ENCODE measurements at places on chromosomes 5 and 9.

- DNase-seq: peak; percentile 96
These were observed 297.7 kb upstream of the CD180 start for GRCh38 chr5:67494186-67494855.

DNA sequence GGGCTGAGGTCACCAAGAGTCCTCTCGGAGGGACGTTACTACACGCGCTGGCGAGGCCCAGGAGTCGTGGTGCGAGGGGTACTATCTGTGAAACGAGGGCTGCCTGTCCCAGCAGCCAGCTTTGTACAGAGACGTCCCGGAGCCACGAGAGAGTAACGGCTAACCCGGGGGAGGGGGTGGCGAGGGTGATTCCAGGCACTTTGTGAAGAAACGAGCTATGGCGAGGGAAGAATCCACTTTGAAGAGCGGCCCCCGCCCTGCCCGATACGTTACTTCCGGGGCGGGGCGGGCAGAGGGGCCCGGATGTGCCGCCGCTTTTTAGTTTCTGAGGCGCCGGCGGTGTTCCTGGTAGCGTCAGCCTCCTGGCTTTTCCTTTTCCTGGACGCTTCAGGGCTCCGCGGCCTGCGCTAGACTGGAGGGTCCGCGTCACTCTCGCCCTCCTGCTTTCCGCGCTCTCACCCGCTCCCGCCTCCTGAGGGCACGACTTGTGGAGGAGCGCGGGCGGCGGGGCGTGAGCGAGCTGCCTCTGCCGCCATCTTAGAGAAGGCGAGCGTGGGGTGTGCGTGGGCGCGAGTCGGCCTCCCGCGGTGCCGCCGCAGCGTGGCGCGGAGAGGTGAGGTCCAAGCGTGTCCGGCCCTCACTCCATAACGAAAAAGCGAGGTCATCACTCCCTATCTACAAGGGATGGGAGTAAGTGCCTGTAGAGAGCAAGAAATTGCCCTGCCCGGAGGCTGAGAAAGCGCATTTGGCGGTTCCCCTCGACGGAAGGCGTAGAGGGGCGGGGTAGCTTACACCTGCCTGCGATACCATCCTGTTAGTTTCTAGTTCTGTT is 580 bp upstream of the RFX3 start:
- peak; percentile 64 for DNase-seq

GRCh38 chr9:91221332-91221731 is 140.4 kb downstream of the AUH start:
- DNase-seq: no peak

- DNase-seq: no peak
These were observed 27.9 kb upstream of the FBXL7 start for GRCh38 chr5:15472116-15472515.

DNA sequence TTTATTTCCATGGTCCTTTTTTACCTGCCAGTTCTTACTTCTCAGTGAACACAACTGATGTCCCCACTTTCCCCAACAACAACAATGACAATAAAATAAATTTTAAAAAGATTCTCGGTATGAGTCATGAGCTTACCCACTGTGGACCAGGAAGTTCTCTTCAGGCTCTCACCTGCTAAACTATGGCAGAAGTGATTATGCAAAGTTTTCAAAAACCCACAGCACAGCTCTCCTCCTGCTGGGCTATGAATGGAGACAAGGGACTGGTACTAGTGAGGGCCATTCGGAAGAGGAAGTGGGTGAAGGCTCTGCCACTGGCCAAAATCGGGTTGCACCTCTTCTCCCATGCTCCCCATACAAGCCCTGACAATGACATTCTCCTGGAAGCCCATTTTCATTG is 429.4 kb downstream of the PIK3R1 start:
- DNase-seq: no peak

DNA sequence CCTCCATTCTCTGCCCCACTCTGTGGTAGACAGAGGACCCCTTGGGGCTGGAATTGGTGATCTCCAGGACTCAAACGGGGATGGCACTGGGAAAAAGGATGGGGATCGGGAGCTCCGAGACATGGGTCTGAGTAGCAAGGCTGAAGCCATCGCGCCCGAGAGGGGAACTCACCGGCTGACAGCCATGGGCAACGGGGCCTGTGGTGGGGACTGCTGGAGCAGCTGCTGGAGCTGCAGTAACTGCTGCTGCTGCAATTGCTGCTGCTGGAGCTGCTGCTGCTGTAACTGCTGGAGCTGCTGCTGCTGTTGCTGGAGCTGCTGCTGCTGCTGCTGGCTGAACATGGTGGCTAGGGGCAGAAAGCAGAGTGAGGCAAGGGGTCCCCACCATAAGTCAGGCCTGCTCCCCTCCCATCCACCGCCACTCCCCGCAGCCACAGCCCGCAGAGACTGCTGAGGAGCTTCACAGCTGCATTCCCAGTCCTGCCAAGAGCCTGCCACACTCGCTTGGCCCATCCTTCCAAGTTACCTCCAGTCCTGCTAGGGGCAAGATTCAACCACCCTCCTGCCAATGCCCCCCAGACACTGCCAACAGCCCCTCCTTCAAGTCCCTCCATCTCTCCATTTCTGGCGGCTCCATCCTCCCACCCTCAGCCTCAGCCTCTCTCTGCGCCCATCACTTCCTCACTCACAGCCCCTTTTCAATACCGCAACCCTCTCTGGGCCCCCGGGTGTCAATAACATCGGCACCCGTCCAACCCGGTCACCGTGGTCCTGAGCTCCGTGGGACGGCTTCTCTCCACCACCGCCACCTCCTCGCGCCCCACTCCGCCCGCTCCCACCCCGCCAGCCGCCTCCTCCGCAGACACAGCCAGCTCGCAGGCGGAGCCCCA is 611 bp downstream of the CIZ1 start:
- DNase-seq: no peak

DNA sequence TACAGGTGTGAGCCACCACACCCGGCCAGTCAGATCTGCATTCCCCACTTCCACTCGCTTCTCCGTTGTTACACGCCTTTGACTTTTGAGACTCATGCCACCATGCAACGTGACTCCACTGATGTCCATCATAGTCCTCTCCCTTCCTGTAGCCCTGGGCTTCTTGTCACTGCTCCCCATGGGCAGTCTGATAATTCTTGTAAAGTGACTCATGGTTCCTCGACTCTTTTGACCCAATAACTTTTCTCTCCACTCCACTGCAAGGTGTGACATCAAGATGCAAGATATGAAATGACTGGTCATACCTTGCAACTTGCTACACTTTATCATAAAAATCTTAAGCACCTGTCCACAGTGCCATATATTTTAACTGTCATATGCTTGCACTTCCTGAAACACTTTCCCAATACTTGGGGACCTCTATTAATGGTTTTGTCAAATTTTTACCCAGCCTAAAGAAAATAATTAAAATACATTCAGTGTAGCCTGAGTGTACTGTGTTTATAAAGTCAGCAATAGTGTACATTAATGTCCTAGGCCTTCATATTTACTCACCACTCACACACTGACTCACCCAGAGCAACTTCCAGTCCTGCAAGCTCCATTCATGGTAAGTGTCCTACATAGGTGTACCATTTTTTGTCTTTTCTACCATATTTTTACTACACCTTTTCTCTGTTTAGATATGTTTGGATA is 18.6 kb upstream of the ANKRD18A start:
- DNase-seq: no peak

DNA sequence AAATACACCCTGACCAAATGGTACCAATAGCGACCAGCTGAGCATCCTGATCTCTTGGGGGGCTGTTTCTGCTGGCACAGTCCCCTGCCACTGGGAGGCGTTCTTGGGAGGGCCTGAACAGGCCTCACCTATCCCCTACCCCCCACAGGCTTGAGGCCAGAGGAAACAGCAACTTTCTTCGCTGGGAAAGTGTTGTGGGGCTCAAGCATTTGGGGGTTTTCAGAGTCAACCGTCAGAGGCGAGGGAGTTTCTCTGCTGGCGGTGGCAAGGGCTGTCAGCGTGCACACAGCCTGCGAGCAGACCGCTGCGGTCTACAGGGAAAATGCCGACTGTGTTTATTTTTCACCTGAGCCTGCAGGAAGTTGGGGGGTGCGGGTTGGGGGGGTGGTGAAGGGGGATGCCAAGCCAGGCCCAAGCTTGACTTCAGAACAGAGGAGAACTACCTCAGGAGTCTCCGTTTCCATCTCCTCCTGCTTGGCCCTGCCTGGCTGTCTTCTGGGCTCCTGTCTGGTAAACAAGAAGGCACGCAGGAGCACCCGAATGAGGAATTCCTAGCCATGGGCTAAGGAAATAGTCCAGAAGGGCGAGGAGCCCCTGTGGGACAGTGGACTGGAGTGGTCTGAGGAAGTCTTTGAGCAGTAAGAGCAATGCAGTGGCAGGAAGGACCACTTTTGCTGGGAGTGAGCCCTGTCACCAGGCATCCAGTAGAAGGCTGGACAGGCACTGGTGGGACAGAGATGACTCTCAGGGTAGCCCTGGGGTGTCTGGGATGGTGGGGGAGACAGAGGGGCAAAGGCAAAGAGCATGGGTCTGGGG is 18.1 kb downstream of the TCF7 start:
- no peak for DNase-seq

DNA sequence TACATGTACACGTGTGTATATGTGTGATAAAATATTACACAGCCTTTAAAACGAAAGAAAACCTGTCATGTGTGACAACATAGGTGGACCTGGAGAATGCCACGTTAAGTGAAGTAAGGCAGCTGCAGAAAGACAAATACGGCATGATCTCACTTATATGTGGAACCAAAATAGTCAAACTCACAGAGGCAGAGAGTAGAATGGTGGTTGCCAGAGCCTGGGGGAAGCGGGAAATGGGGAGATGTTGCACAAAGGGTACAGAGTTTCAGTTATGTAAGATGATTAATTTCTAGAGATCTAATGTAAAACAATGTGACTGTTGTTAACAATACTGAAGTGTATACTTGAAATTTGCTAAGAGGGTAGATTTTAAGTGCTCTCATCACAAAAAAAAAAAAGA is 34.8 kb downstream of the ADAMTS12 start:
- DNase-seq: no peak

GRCh38 chr5:108379722-108380530 is 2.0 kb downstream of the FBXL17 start:
- DNase-seq: no peak

- no peak for DNase-seq
These were observed 26.9 kb downstream of the GPRIN1 start for GRCh38 chr5:176583076-176583475.

GRCh38 chr9:2838371-2839000 is 5.4 kb downstream of the PUM3 start:
- DNase-seq: no peak

DNA sequence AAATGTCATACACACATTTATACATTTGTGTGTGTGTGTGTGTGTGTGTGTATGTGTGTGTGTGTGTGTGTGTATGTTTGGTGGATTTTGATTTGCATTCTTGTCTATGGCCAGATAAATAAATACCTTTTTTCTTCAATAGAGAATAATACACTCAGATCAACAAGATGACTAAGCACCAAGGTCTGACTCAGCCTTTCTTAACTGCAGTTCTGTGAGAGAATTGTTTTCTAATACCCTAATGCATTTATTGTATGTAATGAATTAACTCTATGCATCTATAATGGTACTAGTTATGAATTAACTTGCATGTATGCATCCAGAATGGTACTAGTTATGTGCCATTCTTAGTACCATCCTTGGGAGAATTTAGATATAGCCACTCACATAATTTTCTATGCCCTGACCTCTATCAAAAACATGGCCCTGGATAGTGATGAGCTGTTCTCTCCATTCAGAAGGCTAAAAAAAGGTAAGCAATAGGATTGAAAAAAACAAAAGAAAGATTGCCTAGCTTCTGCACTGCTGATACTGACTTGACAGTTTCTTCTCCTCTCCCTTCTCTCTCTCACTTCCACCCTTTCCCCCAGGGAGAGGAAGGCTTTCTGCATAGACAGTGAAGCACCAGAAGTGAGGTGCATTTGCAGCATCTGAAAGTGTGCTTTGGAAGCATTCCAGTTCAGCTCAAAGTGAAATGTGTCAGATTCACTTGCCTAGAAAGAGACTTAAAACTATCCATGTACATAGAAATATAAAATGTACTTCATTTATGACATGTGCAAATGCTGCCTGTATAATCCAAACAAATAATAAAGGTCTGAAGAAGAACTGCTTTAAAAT is 55.1 kb upstream of the CCDC112 start:
- DNase-seq: no peak

DNA sequence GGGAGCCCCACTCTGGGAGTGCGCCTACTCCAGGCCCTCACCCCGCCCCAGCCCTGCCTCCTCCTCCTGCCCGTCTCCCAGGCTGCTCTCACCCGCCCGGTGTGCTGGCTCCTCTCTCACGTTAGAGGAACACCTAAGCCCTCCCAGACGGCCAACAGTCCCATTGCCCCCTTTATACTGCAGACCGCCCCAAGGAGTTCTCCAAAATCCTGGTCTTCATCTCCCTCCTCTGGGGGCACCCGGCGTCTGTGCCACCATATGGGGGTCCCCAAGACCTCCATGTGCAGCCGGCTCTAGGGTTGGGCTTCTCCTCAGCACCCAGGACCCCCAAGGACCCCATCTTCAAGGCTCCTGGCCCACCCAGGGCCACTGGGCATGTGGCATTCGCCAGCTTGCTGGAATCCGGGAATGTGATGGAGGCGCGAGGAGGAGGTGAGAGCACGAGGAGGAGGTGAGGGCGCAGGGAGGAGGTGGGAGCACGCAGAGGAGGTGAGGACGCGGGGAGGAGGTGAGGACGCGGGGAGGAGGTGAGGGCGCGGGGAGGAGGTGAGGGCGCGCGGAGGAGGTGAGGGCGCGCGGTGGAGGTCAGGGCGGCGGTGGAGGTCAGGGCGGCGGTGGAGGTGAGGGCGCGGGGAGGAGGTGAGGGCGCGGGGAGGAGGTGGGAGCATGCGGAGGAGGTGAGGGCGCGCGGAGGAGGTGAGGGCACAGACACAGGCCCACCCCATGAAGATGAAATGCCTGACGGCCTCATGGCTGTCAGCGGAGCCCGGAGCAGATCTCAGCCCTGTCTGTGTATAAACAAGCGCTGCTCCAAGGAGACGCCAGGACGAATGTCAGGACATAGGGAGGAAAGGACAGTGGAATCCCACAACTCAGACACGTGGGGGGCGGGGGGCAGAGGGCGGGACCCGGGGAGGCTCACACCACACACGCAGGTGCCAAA is 41.2 kb downstream of the EXD3 start:
- no peak for DNase-seq

DNA sequence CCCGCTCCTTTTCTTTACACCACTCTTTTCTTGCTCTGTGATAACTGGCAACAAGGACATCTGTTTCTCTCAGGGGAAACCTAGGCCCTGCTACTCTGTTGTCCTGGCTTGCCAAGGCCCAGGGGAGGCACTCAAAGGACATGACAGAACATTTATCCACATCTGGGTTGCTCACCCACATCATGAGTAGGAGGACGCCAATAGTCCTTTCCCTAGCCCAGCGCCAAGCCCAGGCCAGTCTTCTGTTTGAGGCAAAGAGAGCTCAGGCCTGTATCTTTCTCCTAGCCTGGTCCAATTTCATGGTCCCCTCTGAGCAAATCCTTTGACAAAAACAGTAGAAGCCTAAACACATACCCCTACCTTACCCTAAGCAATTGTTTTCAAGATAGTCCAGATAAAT is 366.8 kb upstream of the SGCD start:
- DNase-seq: no peak

DNA sequence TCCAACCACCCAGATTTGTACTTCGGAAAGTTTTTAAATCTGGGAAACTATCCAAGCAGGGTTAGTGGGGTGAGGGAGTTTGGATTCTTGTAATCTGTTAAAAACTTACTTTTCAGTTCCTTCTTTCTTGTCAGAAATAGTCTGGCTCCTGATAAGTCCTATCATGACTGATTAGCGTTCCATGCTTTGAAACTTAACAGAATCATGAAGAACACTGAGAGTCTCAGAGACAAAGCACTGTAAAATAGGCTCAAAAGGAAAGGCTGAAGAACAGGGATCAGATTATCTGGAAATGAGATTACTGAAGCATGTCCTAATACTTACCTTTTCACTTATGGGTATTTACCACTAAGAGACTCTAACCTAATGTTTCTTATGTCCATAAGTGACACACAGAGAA is 242.5 kb downstream of the ARRDC3 start:
- no peak for DNase-seq
